ENCODE measurements at places on chromosomes 1 and 21.

DNA sequence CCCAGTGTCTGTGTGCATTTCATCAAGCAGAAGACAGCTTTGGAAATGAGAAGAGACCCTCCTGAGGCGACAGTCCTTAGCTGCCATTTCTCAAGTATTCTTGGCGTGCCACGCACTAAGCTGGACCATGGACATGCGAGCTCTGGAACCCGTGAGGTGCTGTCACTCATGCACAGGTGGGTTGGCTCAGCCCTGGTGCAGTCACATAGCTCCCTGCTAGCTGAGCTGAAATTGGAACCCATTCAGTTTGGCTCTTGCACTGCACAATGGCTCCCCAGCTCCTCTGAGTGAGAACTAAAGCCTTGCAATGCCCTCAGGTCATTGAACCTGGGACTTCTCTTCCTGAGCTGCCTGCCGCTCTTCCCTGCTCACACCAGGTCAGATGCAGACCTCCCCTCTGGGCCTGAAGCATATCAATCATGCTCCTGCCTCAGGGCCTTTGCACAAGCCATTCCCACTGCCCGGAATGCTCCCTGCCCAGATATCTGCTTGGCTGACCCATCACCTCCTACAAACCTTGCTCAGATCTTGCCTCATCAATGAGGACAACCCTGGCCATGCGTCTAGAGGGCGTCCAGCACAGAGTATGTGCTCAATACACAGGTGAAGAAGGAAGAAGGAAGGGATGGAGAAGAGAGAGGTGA is 6.3 kb upstream of the SRARP start:
- no peak for DNase-seq

DNA sequence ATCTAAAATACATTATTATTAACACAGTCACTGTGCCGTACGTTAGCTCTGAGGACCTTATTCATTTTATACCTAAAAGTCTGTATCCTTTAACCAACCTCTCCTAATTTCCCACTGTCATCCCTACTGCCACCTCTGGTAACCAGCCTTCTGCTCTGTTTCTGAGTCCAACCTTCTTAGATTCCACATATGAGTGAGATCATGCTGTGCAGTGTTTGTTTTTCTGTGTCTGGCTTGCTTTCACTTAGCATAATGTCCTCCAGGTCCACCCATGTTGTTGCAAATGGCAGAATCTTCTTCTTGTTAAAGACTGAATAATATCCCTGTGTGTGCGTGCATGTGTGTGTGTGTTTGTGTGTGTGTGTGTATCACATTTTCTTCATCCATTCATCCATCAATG is 64.2 kb downstream of the ETS2 start:
- no peak for DNase-seq

DNA sequence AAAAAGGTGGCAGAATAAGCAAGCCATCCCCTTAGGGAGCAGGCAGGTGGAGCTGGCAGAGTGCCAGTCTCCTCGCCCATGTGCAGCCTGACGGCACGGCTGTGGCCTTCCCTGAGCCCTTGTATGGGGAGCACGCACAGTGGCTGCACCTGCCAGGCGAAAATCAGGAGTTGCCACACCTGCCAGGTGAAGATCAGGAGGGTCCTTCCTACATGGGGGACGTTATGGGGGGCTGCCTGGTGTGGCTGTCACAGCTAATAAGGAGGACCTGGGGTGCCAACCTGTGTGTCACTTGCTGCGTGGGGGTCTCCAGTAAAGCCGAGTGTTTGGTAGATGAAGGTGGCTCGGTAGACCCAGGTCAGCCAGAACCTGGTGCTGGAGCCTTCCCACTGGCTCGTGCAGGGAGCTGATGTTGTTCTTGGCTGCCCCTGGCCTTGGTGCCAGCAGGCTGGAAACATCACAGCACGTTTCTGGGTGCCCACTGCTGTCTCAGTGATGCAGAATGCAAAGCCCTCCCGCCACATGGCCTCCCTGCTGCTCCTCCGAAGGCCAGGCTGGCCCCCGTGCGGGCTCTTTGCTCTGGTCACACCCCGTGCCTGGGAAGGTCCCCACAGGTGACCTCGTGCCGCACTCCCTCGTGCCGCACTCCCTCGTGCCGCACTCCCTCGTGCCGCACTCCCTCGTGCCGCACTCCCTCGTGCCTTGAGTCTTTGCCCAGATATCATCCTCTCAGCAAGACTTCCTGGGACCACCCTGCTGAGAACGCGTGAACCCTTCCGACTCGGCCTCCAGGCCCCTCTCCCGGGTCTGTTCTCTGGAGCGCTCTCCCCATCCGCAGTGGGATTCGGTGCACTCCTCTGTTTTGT is 55.4 kb downstream of the SLC37A1 start:
- DNase-seq: no peak

DNA sequence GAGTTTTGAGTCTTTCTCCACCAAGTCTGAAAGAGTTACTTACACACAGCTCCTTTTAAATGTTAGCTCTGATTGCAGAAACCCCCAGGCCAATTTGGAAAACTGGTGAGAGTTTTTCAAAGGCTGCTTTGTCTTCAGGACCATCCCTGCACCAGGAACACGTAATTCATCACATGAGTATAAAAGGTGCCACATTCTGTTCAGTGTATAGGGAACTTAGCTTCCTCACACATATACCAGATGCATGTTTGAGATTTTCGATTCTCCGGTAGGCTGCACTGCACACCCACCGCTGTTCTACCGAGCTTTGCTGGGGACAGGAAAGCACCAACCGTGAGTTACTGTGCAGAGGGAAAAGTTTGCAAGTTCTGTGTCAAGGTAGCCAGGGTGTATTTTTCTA is 28.3 kb upstream of the KCNK2 start:
- no peak for DNase-seq

DNA sequence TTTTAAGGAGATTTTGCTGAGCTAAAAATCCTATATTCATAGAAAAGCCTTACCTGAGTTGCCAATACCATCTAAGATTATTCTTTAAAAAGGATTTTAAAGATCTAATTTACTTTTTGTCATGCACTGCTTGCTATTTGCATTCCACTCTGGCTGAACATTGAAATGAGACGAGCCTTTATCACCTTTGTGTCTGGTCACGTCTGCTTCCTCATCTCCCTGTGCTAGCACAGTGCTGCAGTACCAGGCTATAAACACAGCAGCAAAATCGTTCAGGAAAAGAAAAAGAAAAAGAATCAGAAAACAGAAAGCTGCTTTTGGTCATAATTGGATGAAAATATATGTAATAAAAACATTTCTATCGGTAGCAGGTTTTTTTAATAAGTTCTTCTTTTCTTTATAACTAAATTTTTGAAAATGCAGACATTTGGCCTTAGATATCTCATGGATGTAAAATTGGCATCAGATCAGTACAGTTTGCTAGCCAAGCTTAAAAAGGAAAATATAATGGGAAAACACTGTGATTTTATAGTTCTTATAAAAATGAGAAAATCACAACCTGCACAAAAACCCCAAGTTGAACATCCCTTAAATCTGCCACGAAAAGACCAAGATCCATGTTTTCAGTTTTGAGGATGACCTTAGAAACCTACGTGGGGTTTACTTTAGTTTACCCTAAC is 735.7 kb upstream of the CXADR start:
- no peak for DNase-seq

- DNase-seq: peak; percentile 34
Measured at GRCh38 chr1:179229214-179230140, at the start of gene ABL2. ABL2 (minus strand) TSS chr1:179229677; CDS start chr1:179229397, 280 bp downstream.

GRCh38 chr1:171429137-171429536 is 56.2 kb upstream of the PRRC2C start:
- no peak for DNase-seq

DNA sequence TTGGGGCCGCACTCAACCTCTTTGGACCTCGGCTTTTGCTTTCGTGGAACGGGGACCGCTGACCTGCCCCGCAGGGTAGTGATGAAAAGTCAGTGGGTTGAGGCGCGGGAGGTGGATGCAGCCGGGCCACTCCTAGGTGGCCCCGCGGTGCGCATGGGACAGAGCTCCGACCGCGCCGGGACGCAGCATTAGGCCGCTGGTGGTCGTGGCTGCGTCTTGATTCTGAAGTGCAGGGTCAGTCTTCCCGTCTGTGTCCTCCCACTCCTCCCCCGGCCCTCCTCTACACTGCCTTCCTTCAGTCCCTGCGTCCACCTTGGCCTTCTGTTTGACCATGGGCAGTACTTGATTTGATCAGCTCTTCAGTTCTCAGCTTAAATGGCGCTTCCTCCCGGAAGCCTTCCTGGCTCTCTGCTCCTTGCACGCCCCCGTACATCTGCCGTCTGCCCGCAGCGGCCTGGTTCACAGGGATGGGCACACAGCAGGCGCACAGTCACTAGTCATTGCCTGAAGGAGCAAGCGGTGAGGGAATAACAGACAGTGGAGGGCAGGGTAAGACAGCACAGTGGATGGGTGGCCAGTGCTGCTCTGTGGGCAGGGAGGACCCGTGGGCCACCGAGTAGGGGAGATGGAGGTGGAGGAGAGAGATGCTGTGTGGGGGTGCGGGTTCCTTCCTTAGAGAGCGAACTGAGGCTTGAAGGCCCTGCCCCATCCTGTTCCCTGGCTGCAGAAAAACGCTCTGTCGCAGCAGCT is 633 bp downstream of the THEMIS2 start:
- DNase-seq: no peak

DNA sequence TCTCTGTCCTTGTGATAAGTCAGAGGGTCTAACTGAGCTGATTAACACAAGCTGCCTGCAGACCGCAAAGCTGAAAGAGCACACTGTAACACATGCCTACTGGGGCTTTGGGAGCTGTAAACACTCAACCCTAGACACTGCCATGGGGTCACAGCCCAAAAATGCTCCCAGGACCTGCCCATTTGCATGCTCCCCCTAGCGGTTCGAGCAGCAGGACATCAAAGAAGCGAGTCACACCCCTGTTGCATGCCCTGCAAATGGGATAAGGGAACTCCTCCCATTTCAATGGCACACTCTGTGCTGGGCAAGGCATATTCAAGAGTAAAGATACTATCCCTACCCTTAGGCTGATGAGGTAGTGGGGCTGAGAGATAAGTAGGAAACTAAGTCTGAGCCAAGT is 22.8 kb downstream of the LCE3E start:
- DNase-seq: no peak

DNA sequence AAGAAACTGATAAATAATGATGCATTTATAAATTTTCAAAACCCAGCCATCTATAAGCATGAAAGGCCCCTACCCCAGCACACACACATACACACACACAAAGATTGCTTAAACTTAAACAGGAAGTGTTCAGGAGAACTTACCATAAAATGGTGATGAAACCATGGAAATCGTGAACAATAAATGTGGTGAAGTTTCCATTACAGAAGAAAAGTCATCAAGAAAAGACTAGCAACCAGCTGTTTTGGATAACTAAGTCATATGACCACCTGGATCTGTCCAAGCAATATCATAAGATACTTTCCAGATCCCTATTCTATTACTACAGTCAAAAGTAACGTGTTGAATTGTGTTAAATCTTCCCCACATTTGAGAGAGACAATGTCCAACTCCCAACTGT is 24.1 kb downstream of the RGS5 start:
- no peak for DNase-seq

DNA sequence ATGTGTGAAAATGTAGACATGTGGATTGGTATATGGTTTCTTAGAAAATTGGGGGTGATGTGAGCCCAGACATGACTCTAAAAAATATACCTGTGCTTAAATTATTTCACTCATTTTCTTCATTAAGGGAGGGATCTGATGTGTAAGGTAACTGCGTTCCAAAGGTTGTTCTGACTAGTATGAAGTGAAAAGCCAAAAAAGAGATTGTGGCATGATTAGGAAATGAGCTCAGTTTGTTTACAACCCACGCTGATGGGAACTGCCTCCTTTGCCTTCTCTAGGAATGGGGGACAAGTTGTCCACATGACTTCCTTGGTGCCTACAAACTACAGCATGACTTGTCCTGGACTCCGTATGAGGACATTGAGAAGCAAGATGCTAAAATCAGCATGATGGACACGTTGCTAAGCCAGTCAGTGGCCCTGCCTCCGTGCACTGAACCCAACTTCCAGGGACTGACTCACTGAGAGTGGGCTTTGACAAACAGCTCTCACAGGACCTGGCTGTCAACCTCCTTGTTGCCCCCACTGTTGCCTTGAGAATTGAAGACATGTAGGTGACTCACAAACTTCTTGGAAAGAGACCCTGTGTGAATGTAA is 8.0 kb downstream of the C1orf50 start:
- DNase-seq: no peak

- DNase-seq: no peak
Measured at GRCh38 chr1:41294216-41294615, 52.1 kb upstream of the SCMH1 start.

- DNase-seq: no peak
Measured at GRCh38 chr1:193108471-193108870, 3.3 kb upstream of the GLRX2 start.

DNA sequence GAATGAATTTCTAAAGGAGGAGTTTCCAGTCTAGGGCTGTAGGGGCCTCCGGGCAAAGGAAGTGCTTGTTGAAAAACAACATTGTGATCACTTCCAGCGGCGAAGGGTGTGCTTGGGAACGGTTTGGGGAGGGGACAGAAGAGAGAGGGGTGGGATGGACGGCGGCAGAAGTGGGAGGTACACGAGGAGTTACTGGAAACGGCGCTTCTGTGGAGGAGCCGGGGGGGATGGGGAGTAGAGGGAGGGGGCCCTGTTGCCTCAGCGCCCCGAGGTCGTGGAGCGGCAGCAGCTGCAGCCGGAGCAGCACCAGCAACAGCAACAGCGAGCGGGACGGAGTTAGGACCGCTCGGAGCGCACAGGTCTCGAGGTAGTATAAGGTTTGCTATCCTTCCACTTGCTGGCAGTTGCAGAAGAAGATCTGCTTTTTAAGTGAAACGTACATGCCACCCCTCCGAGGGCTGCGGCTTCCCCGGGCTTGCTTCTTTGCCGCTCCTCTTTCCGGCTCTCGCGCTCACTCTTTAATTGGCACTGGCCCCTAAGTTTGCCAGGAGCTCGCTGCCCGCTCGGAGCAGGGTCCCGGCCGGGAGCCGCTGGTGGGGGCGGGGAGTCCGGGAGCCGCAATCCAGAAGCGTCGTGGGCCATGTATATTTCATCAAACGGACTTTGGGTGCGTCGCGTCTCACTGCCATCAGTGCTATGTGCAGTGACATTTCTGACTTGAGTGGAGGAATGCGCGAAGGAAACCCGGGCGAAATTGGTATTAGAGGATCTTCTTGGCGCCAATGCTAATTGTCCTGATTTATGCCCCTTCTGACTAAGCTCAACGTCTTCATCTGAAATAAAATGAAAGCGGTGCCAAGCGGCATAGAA is 771 bp upstream of the NTNG1 start:
- DNase-seq: no peak

DNA sequence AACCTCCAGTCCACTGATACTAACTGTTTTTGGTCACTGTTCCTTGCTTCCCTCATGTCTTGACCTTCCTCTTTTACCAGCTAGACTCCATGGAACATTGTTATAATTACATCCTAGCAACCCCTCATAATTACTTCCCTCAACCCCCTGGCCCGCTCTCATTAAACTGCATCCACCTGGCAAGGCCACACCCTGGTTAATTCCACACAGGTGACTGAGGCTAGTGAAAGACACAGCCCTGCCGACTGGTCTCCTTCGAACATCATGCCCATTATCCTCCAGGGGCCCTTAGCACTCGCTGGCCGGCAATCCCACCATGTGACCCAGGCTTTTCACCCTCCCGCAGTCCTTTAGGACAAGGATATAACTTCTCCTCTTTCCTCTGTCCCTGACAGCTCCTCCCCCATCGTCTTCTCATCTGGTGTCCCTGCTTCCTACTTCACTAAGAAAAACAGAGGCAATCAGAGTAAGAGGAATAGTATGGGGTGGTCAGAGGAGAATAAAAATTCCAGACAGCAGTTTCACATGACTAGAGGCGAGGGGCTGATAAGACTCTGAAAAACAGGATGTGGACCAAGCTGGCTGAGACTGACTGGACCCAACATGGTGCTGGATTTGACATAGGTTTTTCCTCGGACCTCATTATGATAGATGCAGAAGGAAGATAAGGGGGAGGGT is 8.8 kb upstream of the TENT5B start:
- DNase-seq: no peak

All from activated T-helper 2 cell treated with anti-CD3 and anti-CD28 coated beads, Interferon-gamma antibody, Interleukin-2, Interleukin-4, amounts not matched to agents 10 μg/mL and 5 μg/mL and 100 μg/mL, durations not matched to agents 14 hours and 24 hours and 36 hours (primary cell).